ENCODE measurements at places on chromosomes 6 and 20.

GRCh38 chr6:29981211-29981812 is 39.0 kb downstream of the HLA-A start:
- DNase-seq, result no peak

- no peak for DNase-seq
These were observed 90.0 kb downstream of the CD2AP start for GRCh38 chr6:47567586-47567985.

DNA sequence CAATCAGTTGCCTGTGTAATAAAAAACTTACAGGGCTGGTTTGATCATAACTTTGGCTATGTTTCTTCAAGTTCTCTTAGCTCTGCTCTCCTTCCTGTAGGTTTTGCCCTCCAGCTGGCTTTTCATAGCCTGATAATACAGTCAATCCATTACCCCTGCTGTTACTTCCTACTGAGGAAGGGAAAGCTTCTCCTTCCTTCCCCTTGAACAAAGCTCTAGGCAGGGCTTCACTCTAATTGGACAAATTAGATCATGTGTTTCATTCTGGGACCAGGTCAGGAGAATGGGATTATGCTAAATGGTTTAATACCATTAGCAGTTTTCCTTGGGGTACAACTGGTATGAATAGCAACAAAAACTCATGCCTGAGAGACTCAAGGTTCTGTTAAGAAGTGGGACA is 106.8 kb upstream of the MCHR2 start:
- DNase-seq, result no peak

GRCh38 chr20:64131406-64131805 is 24.0 kb upstream of the NPBWR2 start:
- no peak for DNase-seq

DNA sequence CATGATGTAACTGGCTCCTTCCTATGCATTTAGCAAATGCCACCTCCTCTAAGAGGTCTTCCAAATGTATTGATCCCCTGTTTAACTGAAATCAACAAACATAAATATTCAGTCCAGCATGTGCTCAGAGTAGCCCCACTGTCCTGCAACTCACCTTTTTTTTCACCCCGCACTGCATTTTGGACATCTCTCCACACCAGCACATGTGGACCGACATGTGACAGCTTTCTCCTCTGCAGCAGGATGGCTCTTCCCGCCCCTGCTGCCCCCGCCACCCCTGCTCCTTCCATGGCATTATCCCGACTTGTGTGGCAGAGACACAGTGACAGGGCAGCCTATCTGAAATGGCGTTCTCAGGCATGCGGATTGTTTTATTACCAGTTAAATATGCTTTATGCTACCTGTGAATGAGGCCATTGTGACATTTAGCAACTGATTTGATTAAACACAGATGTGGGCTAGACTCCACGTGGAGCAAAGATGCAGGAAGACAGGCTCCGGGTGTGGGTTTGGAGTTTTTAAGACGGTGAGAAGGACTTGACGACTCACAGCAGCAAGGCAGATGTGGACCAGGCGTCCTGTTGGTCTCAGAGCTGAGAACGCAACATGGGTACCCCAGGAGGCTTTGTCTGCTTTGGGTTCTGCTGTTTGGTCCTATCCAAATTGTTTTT is 161.2 kb downstream of the EYA2 start:
- DNase-seq, result no peak

Measured in urothelium cell line (cell line).